D721Med (cell line): ENCODE measurements at places on chromosomes 4 and X.

- no peak for DNase-seq
These were observed 54.6 kb downstream of the MTNR1A start for GRCh38 chr4:186500721-186501304.

DNA sequence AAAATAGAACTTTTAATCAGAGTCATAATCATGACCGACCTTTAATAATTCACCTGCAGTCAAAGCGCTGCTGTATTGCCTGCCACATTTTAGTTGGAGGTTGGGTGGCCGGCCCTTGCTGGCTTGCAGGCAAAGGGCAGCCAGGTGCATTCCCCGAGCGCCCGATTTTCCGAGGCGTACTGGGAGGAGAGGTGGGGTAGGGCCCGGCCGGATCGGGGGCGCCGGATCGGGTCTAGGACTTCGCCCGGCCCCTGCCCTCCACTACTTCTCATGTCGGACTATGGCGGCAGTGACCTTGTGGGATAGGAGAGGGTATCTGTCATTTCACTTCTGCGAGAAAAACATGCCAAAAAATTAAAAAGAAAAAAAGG, 2.5 kb upstream of the RS1 start:
- no peak for DNase-seq

DNA sequence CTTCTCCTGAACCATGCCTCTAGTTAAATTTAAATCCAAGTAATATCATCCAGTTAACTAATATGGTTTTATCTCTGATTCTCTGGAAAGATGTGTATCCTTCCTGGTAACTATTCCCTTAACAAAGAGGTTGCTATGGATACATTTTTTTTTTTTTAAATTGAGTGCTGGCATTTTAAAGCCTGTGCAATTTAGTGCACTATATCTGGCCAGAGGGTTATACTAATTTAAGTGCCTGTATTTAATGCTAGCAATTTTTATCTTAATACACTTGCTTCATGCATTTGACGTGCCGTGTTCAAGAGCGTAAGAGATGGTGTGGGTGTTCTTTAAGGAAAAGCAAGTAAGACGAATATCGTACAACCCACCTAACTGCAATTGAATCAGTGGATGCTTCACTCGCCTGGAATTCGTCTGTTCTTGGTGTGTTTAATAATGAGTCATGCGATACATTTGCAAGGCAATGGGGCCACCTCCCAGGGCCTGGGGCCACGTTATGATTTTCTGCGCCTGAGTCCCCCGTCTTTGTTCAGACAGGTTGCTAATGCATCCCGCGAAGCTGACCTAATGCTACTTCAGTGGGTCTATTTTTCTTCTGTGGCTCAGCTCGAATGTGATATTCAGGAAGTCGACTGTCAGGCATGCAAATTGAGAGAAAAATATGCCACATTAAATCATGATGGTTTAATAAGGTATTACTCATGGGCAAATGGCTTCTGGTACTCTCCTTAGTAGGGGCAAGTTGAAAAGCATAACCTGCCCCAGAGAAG, 14.2 kb upstream of the MID1 start:
- no peak for DNase-seq

DNA sequence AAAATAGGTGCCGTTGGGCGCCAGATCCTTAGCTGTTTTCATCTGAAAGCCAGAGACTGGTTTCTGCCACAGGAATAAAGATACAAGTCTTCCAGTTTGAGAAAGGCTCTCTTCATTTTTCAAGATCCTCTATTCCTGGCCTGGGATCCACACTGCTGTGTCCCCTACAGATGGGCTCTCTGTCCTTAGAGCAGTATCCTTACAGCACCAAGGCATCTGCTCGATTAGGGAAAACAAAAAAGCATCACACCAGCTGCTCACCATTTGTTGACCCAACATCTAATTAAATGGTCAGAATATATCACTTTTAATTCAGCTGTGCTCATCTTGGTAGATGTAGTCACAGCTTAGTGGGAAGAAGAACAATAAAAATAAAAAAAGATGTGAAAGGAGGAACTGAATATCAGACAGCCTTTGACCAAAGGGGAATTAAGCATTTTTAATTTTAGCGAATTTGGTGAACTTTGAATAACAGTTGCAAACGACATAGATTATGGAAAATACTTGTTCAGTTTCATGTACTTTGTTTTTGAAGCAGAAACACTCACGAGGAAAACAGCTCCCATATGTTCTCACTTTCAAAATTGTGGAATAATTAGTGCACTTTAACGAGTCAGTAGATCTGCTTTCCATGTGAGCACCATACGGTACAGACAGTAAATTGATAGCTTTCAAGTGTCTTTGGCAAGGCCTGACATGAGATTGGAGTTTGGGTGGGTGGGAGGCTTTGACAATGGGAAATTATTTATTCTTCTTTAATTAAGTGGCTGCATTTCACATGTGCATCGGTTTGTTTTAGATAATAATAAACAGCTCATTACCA, 148.4 kb upstream of the CLNK start:
- no peak for DNase-seq

GRCh38 chr4:6253111-6253510, 16.5 kb upstream of the WFS1 start:
- DNase-seq = no peak

DNA sequence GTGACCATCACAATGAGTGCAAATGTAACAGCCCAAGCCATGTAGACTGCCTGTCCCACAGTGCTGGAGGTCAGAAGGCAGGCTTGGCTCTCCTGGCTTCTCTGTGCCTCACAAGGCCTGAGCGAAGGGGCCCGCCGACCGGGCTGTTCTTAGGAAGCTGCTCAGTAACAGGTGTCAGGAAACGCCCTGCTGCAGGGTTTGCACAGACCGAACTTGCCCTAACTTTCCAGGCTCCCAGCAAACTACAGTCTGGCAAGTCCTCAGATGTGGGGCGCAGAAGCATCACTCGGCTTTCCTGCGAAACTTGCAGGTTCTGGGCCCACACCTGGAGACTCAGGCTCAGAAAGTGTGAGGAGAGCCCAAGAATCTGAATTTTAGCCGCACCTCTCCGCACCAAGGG, 87.6 kb downstream of the CRMP1 start:
- no peak for DNase-seq

GRCh38 chr4:73705056-73705432, 35.3 kb upstream of the CXCL8 start:
- no peak for DNase-seq

GRCh38 chr4:42643685-42644084, 13.2 kb downstream of the ATP8A1 start:
- no peak for DNase-seq

DNA sequence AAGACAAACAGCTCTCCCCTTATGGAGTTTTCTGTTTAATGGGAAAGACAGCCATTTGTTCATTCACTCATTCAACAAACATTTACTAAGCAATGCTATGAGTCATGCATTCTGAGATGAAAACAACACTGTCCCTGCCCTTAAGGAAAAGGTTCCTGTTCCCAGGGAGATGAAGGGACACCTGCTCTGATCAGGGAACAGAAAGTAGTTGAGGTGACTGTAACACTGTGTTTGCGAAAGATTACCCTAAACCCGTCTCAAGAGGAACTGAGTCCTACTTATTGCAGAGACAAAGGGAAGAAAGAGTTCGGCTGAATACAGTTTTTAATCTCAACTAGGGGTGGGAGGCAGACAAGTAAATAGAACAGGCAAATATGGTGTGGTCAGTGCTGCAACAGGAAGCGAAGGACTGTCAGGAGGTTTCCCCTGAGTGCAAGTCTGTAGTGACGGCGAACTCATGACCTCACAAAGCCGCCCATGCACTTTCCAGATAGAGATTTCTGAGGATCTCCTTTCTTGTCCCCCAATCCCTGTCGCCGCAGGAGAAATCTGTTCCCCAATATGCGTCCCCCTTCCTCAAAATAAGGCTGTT, 712 bp downstream of the STX18 start:
- DNase-seq = no peak

- no peak for DNase-seq
These were observed 25.5 kb downstream of the SMIM14 start for GRCh38 chr4:39613093-39613656.
